EL (cell line): ENCODE measurements at places on chromosomes 7 and 10.

DNA sequence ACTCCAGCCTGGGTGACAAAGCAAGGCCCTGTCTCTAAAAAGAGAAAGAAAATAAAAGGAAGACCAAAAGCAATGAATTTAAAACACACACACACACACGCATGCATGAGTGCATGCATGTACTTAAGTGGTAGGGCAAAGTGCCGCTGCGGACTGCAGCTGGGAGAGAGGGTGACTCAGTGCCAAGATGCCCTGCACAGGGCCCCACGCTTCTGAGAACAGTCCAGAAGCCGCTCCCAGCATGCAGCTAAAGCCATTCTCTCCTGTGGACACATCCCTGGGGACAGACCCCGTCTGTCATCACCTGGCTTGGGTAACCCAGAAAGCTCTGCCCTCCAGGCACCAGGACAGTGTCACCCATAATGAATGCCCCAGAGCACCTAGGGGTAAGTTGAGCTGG, 61.0 kb upstream of the MYL10 start:
- no peak for DNase-seq

DNA sequence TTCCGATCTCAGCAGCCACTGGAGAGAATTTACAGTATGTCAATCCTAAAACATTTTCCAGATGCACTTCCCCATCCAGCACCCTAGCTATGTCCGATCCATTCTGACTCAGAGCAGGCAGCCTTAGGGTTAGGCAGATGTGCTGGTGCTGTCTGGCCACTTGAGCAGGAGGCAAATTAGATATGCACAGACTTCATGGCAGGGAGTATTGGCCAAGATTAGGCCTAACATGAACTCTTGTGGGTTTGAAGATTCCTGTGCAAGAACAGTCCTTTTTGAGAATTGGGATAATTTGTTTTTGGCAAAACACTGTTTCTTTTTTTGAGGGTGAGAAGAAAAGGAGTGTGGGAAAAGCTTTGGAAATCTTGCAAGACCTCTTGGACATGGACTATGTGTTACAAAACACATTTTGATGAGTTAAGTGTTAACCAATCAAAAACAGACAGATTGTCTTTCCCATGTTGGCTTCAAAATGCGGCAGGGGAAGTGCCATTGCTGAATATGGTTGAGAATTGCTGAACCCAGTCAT, 218.6 kb upstream of the INHBA start:
- peak; percentile 59 for DNase-seq

GRCh38 chr10:89502549-89502948, 32.8 kb downstream of the SLC16A12 start:
- peak; percentile 70 for DNase-seq

DNA sequence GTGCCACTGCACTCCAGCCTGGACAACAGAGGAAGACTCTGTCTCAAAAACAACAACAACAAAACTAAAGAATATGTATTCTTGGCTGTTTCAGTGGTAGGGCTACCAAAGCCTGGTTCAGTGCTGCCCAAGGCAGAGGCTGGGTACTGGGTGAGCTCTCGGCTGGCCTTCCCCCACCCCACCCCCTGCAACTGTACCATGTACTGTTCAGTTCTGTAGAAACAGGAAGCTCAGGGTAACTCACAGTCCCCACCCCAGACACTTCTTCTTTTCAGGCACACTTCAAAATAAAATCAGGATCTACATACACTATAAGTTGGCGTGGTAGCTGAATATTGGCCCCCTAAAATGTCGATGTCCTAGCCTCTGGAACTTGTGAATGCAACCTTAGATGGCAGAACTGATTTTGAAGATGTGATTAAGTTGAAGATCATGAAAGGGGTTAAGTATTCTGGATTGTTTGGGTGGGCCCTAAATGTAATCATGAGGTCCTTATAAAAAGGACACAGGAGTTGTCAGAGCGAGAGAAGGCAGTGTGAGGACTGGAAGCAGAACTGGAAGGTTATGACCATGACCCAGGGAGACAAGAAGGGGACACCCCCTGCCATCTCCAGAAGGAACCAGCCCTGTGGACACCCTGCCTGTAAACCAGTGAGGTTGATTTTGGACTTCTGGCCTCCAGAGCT, 31.2 kb downstream of the TBXAS1 start:
- no peak for DNase-seq

GRCh38 chr10:123096452-123096851, 39.3 kb upstream of the HMX3 start:
- no peak for DNase-seq

DNA sequence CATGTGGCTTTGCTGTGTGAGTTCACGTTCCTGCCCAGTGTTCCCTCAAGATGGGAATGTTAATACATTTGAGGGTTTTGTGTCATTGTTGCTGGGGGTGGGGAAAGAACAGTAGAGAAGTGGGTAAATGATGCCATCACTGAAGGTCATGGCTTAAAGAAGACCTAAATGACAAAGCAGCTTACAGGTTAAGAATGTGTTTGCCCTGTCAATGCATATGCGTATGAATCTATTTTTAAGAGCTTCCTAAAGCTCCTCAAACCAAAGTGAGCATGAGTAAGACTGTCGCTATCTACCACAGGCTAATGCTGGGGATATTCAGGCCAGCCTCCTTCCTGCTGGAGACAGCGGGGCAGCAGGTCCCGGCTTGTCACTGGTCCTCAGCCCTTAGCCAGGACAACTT, 162.9 kb downstream of the CREB5 start:
- DNase-seq = peak; percentile 67

GRCh38 chr7:87330316-87330715, 15.1 kb upstream of the CROT start:
- no peak for DNase-seq
